ENCODE measurements at places on chromosomes 7 and 10.

DNA sequence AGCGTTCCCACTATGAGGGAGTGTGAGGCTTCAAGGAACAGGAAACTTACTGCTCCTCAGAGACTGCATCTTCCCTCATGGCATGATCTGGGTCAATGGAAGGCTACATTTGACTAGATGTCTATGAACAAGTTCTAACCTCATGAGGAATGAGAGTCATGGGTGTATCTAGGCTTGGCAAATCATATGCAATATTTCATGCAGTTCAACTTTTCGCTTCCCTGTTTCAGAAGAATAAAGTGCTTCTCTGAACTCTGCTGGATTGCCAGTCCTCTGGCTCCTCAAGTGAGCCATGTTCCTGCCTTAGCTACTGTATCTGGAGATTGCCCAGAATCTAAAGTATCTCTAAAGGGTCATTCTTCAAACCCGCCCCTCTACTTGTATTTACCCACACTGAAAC is 54.3 kb upstream of the SEMA3A start:
- DNase-seq = peak; percentile 91

- no peak for DNase-seq
Measured at GRCh38 chr7:45190406-45191165, 33.0 kb downstream of the RAMP3 start.

GRCh38 chr7:134602881-134603451 is 43.7 kb upstream of the BPGM start:
- DNase-seq = peak; percentile 43

DNA sequence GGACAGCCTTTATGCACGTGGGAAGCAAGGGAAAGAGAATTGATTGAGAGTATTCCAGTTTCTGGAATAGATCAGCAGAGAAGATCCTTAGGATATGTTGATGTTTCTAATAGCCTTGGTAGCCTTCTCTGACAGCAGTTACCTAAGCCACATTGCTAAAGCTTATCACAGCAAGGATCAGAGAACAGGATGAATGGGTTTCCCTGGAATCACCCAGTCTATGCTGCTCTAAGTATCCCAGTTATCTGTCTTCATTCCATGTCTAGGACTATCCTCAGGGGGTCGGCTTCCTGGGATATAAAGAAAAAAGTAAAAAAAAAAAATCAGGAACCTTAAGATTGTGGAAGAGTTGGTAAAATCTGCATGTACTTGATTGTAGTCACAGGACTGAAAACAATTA is 352.0 kb upstream of the AKR1E2 start:
- no peak for DNase-seq

- peak; percentile 39 for DNase-seq
Measured at GRCh38 chr7:151389768-151390597, 19.9 kb downstream of the WDR86 start.

DNA sequence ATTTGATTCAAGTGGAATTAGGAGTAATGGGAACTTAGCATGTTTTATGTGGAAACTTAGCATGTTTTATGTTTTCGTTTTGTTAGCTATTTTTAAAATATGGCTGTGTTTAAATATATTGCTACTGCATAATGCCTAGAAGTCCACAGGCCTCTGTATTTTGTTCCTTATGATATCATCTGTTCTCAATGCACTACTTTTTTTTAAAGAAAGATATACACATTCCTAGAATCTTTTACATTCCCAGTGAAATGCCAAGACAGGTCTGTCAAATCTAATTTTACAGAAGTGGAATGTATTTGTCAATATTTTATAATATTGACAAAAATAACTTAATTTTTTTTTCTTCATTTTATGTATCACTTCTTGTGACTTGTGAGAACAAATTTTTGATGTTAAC is 51.6 kb downstream of the ST7 start:
- no peak for DNase-seq

DNA sequence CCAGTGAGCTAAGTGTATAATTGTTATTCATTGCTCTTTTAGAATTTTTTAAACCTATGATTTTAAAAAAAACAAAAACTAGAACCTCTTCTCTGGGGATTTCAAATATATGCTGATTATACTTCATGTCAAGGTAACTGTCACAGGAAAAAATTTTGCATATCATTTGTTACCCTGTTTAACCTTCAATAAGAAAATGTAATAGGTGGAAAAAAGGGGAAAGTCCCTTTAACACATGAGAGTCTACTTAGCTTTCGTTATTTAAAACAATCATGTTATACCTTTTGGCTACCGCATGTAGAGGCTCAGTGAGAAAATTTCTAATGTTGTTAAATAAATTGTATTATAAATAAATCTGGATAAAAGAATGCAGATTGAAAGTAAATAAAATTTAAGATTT is 190.1 kb upstream of the AKR1E2 start:
- DNase-seq = no peak

GRCh38 chr10:83934062-83934461 is 205.2 kb upstream of the GHITM start:
- DNase-seq = no peak

- peak; percentile 7 for DNase-seq
Measured at GRCh38 chr7:121083790-121084251, 95.3 kb downstream of the CPED1 start.

- no peak for DNase-seq
Measured at GRCh38 chr10:54708021-54708420, 93.0 kb downstream of the PCDH15 start.

All from inflammatory macrophage treated with lipopolysaccharide for 4 hours (primary cell).